ENCODE measurements at places on chromosomes 3 and 15.
A peak's percentile ranks its signal among the peaks of the same experiment; 100 is the strongest.

GRCh38 chr15:67133738-67134066, 68.3 kb downstream of the SMAD3 start:
- no peak for DNase-seq

GRCh38 chr3:156834962-156835535, 8.9 kb downstream of the LEKR1 start:
- DNase-seq, result no peak

- DNase-seq, result no peak
Observed at GRCh38 chr3:101867511-101867910, 18.2 kb downstream of the NFKBIZ start.

- no peak for DNase-seq
Observed at GRCh38 chr15:28947221-28947674, 61.5 kb downstream of the APBA2 start.

DNA sequence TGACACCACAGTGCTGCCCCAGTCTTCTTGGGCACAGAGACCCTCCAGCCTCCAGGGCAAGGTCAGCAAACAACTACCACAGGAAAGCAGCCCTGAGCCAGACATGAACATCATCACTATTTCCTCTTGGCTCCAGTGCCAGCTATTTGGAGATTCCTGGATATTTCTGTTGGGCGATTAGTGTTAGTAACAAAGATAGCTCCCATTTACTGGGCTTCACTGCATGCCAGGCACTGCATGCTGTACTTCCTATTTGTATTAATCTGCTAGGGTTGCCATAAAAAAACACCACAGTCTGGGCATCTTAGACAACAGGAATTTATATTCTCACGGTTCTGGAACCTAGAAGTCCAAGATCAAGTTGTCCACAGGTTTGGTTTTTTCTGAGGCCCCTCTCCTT, 255.1 kb upstream of the STT3B start:
- no peak for DNase-seq

GRCh38 chr15:92880796-92881195, 19.3 kb upstream of the CHD2 start:
- no peak for DNase-seq

DNA sequence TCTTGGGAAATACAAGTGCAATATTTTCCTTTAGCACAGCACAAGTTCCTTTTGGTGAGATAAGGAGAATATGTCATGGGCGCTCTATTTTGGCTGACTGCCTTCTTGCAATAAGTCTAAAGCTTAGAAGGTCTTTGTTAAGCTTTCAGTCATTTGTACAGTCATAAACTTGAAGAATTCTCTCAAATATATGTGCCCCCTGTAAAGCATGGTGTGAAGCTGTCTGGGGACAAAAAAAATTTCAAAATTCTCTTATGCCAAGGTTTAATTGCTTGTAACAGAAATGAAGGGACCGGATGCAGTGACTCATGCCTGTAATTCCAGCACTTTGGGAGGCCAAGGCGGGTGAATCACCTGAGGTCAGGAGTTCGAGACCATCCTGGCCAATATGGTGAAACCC, 21.7 kb upstream of the ARID3B start:
- no peak for DNase-seq

GRCh38 chr3:52246728-52247408, 1.3 kb downstream of the PPM1M start:
- no peak for DNase-seq

GRCh38 chr3:193914602-193915001, 221.3 kb upstream of the HES1 start:
- no peak for DNase-seq

DNA sequence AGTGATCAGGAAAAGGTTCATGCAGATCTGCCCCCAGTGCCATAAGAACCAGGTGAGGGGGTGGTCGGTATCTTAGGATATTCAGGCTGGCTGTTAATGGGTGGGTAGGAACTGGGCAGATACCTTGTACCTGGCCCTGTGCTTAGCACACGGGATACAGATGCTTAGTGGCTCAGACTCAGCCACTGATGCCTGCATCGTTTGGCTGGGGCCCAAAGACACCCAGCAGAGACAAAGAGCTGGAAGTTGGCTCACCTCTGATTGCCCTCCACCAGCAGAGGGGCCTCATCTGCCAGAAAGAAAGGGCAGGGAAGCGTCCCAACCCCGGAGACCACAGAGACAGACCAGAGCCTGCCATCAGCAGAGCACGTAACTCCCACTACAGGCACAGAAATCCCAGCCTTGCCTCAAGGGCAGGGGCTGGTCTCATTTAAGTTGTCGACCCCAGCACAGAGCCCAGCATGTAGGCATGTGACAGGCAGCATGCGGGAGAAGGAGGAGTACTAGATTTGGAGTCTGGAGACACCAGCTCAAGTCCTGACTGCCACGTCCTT, 64.1 kb upstream of the SLC6A1 start:
- DNase-seq, result no peak

DNA sequence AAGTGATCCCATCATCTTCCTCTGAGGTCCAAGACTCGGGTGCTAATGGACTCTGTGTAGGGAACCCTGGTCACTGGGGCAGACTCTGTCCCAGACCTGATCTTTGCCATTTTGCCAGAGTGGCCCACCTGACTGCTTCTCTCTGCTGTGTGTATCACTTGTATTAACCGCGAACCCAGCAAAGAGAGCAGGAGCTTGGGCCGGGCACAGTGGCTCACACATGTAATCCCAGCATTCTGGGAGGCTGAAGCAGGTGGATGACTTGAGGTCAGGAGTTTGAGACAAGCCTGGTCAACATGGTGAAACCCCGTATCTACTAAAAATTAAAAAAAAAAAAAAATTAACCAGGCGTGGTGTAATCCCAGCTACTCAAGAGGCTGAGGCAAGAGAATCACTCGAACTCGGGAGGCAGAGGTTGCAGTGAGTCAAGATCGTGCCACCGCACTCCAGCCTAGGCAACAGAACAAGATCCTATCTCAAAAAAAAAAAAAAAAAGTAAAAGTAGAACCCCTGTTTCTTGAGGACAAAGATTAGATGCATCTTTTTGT, 32.9 kb upstream of the CYP11A1 start:
- DNase-seq, result no peak

DNA sequence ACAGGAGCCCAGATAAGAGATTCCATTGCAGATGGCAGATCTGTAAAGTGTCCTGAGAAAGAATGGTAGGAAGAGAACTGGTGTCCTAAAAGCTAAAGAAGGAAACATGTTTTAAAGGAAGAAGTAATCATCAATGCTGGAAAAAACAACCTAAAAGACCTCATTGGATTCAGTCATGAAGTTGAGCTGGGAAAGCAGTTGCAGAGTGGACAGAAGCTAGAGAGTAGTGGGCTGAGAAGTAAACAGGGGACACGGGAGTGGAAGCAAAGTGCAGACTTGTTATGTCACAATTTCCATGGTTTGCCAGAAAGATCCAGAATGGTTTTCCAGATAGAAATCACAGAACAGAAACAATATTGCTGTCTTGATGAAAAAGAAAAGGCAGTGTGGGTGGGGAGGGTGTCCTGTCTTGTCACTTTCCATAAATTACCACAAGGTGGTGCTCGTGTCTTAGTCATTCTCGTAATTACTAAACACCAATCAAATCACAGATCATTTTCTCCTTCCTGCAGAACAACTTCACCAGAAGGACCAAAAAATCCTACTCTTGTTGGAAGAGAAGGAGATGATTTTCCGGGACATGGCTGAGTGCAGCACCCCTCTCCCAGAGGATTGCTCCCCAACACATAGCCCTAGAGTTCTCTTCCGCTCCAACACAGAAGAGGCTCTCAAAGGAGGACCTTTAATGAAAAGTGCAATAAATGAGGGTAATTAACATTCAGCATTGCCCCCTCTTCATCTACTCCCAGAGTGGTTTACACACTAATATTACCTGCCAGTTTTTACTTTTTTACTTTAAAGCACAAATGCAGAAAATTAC, 64.5 kb downstream of the KLHL25 start:
- DNase-seq, result peak; percentile 21

DNA sequence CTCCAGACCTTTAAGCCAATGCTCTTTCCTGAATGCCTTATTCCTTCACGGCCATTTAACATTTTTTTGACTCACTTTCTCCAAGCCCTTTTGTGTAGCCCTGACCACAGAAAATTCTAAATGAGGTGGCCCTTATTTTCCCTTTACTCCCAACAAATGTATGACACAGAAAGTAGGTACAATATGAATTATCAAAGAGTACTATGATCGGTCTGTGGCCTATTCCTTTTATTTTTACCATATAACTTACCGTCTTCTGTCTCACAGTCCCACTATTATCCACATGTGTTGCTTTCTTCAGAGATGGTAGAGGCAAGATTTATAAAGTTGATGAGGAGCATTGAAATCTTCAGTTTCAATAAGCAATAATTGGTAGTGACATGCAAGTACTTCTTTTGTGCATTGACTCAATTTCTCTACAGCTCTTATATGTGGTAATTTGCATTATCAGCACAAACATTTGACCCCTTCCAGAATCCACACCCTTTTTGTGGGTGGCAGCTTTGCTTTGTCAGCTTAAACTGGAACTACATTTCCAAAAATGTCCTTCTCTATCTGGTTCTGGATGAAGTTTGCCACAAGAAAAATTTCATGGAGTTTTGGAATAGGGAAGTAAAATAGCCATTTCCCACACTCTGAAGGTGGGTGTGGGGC, 143.8 kb upstream of the GADL1 start:
- DNase-seq, result no peak

DNA sequence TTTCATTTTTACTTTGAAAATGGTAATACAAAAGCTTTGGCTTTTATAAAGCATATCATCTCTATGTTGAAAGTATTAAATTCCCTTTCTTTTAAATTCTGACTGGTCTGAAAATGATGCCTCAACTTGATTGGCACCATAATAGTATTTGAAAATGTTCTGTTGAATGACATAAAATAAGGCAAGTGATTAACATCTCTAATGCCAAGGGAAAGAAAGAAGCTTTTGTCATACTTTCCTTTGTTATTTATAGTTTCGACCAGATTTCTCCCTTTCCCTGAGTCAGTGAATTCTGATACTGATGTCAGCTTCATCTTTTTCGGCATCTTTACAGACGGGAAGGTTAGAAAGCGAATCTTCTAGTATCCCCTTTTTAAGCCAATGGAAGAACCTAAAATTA, 3.4 kb upstream of the AP4E1 start:
- no peak for DNase-seq

DNA sequence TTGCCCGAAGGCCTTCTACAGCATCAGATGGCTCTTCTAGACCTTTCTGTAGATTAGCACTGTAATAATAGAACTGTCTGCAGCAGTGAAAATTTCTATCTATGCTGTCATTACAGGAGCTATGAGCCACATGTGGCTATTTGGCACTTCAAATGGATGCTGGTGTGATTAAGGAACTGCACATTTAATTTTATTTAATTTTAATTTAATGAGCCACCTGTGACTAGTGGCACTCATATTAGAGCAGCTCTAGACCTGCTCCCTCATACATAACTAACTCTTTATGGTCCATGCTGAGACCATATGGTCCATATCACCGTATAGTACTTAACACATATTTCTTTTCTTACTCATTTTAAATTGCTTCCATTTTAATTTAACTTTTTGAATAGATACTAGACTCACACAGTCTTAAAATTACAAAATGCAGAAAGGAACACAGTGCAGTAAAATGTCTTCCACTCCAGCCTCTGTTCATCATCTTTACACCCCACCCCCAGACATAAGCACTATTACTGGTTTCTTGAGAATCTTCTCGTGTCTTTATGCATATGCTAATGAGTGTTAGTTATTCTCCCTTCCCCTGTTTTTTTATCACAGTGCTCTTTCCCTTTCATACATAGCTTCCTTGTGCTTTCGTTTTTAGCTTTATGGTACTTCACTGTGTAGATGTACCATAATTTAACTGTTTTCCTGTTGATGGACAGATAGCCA, 9.6 kb downstream of the LSM3 start:
- DNase-seq, result no peak

- no peak for DNase-seq
Observed at GRCh38 chr3:108590460-108590859, 938 bp downstream of the DZIP3 start.

DNA sequence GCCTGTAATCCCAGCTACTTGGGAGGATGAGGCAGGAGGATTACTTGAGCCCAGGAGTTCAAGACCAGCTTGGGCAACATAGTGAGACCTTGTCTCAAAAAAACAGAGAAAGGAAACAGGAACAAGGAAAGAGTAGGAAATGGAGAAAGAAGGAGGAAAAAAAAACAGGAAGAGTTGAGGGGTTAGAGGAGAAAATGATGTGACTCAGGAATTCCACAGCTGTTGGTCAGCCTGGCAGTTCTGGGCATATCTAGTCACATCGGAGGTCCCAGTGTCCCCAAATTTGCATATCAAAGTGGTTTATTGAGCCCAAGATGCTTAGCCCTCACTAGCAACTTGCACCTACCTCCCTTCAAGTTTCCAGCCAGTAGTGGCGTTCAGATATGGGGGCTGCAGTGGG, 18.8 kb upstream of the JMJD7 start:
- DNase-seq, result no peak

GRCh38 chr15:69852482-69852881, 245.2 kb downstream of the TLE3 start:
- no peak for DNase-seq

- DNase-seq, result no peak
Observed at GRCh38 chr3:54476891-54477290, 354.5 kb downstream of the CACNA2D3 start.

DNA sequence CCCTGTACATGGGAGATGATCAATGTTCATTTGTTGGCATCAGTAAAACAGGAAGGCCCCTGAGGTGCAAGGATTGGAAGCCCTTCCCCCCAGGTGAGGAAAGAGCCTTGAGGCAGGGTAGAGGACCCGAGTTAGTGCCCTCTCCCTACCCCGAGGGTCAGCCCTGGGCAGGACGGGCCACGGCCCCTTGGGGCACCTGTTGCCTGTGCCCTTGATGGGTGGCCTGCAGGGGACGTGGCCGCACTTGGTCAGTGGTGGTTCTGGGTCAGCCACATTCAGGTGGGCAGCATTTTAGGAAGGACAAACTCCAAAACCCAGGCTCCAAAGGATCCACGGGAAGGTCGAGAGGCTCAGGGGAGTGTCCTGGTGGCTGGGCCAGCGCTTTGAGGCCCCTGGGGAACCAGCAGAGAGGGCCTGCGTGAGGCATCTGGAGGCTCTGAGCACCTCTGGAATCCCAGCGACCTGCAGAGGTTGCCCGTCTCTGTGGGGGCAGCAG, 15.8 kb upstream of the RPUSD3 start:
- no peak for DNase-seq

DNA sequence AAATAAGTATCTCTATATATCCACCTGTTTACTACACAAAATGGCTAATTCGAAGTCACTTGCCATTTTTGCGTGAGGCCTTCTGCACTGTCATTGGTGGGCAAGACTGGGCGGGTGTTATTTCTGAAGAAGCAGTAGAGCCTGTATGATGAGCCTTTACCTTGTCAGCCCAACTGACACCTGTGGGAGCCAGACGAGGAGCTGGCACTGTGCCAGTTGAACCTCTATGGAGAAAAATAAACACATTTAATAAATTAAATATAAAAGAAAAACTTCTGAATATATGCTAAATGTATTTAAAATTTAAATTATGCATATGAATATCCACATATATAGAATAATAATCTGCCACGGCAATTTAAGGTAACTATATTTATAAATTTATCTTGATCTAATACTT, 109.9 kb downstream of the SCAPER start:
- no peak for DNase-seq

GRCh38 chr3:61371123-61371522, 119.9 kb upstream of the FHIT start:
- DNase-seq, result no peak

Measured in NCI-H1105 (cell line).